Omental fat pad (tissue), 4 donors: ENCODE measurements at places on chromosomes 11 and 22. TPM values are rescaled to one million over a fixed set of nuclear protein-coding genes. Genes with fewer than 3 reads are reported as not detected.

The PKDREJ gene
- total RNA-seq: 0.09 TPM

- DNase-seq: no peak
These were observed 45.0 kb downstream of the TEAD1 start for GRCh38 chr11:12719221-12719620.

DNA sequence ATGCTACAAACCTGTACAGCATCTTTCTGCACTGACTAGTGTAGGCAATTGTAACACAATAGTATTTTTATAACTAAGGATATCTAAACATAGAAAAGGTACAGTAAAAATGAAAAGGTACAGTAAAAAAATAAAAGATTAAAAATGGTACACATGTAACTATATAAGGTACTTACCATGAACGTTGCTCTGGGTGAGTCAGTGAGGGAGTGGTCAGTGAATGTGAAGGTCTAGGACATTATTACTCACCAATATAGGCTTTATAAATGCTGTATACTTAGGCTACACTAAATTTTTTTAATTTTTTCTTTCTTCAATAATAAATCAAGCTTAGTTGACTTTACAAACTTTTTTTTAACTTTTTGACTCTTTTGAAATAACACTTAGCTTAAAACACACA, 59.9 kb downstream of the EIF3M start:
- DNase-seq: no peak

GRCh38 chr11:118881228-118881627, 2.5 kb upstream of the CXCR5 start:
- no peak for DNase-seq

DNA sequence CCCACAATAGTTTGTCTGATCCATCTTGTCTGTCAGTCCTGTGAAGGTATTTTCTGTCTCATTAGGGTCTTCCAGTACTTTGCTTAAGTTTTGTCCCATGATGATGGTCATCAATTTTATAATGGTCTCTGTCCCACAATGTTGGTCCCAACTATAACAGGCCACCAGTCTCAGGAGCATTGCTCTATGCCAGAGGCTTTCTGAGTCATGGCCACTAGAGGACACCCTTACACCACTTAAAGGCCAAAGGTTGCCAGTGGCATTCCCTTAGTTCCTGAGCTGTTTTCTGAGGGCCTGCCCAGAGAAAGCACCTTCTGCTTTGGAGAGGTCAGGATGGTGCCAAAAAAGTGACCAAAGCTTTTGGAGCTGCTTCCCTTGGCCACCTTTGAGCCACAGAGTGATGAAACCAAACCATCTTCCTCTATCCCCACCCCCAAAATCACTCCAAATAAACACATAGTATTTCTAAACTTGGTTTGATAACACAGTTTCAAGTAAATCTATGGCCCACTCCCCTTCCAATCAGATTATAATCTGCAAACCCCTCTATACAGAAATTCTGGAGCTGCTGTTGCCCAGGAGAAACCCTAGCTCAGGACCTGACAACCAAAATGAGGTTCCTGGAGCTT, 19.3 kb downstream of the EIF3F start:
- no peak for DNase-seq

GRCh38 chr11:14622223-14622954, 21.2 kb upstream of the PDE3B start:
- no peak for DNase-seq
